CD4-positive, alpha-beta T cell treated with Interferon alpha-2 for 1 hour (primary cell): ENCODE measurements at places on chromosomes 3 and 15.

DNA sequence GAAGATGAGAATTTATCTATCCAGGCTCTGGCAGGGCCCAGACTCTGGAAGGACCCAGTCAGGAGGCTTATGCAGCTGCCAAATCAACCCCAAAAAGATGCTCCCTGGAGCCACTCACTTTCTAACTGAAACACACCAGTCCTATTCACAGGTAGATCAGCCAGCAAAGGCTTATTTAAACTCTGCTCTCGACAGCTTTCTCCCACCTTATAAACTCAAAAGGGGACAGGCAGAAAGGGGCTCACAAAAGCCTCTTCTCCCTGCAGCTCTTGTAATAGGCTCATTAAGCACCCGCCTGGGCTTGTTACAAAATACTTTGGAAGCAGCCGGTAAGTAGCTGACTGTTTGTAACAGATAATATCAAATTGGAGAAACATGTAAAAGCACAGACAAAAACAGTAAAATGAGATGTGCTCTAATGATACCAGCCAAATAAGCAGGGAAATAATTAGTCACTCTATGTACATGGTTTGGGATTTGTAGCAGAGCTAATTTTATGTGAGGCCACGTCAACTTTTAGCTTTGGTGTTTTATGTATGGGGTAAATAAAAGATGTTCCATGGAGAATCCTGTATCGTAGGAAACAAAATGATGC lies 213.8 kb downstream of the NR2F2 start:
- no peak for DNase-seq

GRCh38 chr15:88606070-88606794 lies 14.9 kb upstream of the AEN start:
- no peak for DNase-seq

DNA sequence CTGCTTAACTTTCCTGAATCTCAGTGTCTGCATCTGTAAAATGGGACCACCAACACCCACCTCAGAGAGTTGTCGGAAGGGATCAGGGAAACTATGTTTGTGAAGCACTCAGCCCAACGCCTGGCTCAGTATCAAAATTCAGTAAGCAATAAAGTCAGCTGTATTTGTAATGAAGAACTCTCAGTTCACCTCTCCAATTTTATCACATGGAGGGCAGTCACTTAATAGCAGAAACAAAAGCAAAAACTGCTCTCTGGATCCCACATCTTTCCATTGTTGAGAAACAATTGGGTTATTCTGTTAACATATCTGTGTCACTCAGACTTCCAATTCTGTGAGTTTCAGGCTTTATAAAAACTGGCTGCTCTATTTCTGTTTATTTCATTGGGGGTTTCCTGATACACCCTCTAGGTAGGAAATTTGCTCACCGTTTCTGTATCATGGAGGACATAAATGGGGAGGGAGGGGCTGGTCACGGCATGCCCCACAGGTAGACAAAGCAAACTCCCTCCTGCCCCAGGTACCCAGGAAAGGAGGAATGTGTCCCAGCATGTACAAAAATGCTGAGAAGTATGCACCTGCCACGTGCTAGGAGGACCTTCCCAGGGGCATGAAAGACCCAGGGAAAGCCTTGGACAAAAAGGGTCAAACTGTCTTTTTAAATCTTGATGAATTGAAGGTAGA lies 81.4 kb upstream of the LMOD3 start:
- DNase-seq: no peak

- DNase-seq: no peak
These were observed 80.5 kb upstream of the MFGE8 start for GRCh38 chr15:88993662-88994061.

DNA sequence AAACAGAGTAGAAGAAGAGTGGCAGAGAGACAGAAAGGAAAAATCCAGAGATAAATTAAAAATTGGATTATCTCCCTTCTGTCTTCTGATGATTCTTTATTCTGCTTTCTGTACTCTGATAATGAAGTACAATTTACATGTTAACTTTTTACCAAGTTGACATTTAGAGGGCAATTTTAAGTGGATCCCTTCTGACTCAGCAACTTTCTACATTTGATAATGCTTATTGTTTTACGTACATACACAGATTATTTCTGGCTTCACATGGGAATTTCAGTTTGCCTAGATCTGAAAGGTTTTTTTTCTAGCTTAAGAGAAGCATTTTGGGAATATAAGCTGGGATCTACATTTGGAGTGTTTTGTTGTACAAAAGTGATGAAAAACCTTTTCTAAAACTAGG lies 491.3 kb downstream of the OTOL1 start:
- DNase-seq: no peak

DNA sequence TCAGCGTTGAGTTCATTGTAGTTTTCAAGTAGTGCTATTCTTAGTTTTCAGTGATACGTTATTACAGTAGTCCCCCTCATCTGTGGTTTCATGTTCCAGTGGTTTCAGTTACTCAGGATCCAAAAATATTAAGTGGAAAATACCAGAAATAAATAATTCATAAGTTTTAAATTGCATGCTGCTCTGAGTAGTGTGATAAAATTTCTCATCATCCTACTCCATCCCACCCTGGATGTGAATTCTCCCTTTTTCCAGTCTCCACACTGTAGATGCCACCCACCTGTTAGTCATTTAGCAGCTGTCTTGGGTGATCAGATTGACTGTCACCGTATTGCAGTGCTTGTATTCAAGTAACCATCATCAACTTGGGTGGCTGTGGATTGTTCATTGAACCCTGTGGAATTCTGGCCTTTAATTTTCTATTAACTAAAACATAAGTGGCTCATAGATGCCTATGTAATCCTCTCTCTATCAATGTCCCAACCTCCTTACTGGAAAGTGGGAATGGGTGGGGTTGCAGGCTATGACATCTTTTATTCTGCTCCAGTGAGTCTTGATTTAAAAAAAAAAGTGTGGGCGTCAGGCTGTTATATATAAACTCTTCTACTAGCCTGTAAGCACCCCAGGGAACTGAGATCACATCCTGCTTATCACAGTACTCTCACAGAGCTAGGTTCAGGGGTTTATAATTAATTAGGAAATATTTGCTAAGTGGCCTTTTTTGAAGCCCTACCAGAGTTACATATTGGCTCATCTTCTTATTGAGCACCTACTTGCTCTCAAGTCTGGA lies 97.5 kb downstream of the CFAP20DC start:
- no peak for DNase-seq

DNA sequence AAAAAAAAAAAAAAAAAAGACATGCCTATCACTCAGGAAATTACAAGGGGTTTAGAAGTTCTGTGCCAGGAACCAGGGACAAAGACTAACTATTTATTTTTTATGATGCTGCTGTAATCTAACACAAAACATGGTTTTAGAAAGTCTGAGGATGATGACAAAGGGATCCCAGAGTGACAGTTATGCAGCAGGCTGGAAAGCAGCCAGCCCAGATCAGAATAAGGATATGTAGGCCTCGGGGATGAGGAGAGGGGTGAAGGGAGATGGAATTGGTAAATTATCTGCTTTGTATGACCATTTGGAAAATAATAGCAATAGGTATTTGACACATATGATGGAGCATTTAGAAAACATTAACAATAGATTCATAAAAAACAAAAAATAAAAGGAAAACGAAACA lies 34.1 kb upstream of the NMD3 start:
- DNase-seq: no peak

- DNase-seq: no peak
These were observed 60.5 kb downstream of the RAB7A start for GRCh38 chr3:128786434-128787020.

- DNase-seq: no peak
These were observed 2.1 kb upstream of the IGSF10 start for GRCh38 chr3:151462991-151463390.

DNA sequence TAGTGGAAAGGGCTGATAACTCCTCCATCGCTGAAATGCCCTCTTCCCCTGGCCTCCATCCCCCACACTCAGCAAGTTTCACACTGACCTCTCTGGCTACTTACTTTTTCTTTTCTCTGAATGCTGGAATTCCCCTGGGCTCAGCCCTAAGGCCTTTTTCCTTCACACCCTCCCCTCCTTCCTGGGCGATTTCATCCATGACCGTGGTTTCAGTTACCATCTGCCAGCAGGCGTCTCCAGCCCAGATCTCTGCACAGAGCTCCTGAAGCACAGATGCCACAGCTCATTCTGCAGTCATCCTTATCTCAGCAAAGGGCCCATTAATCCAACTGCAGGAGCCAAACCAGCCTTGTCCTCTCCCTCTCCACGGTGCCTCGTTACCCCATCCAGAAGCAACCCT lies 114.0 kb downstream of the RFTN1 start:
- no peak for DNase-seq

DNA sequence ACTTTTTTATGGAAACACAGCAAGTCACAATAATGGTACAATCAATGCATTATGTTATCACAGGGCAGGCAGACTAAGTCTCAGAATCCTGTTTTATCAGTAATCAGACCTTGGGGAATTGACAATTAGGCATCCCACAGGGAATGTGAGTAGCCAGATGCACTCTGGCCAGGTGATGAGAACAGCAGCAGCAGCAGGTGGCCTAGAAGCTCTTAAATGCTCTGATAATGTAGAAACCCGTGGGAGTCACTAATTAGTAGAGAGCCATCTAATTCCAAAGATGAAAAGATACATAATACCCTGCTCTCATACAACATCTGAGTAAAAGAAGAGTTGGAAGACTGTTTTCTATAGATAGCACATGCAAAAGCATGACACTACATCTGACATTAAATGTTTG lies 12.6 kb downstream of the CEP152 start:
- no peak for DNase-seq

DNA sequence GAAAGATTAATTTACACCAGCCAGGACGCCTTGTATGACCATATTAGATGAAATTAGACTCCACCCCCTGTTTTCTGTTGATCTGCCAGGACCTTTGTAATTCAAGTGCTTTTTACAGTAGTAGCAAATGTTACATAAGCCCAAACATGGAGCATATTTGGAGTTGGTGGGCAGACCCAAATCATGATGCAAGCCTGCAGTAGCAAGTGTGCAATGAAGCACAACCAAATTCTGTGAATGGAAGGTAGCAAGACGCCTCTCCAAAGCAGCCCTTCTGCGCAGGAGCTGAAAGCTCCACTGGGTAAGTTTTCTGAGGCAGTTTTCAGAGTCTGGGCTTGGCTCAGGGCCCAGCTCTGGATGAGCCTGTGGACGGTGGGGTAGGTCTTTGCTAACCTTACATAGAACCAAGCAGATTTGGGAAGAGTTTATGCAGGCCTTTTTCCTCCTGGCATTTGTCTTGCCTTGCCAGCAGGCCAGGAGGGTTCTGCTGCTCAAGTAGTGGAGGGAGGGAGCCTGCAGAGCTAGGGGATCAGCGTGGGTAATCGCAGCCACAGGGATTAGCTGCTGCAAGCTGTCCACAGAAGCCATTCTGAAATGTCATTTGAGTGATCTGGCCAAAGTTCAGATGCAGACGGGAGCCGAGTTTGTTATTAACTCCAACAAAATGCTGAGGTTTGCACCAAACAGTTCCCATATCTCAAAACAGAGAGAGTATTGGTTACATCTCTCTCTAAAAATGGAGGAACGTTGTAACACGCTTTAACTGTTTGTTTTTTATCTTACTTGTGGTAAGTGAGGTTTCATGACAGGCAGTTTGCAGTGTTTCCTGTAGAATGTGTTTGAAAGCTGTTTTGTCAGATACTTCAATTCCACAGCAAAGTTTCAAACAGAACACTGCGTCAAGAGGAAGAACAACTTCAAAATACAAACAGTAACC lies 55.4 kb downstream of the PSMD6 start:
- peak; percentile 32 for DNase-seq

GRCh38 chr3:77370413-77370812 lies 330.5 kb downstream of the ROBO2 start:
- DNase-seq: no peak

GRCh38 chr3:132635052-132635451 lies 24.6 kb downstream of the ACAD11 start:
- no peak for DNase-seq

GRCh38 chr3:78645628-78646310 lies 1122.0 kb downstream of the ROBO1 start:
- peak; percentile 4 for DNase-seq

DNA sequence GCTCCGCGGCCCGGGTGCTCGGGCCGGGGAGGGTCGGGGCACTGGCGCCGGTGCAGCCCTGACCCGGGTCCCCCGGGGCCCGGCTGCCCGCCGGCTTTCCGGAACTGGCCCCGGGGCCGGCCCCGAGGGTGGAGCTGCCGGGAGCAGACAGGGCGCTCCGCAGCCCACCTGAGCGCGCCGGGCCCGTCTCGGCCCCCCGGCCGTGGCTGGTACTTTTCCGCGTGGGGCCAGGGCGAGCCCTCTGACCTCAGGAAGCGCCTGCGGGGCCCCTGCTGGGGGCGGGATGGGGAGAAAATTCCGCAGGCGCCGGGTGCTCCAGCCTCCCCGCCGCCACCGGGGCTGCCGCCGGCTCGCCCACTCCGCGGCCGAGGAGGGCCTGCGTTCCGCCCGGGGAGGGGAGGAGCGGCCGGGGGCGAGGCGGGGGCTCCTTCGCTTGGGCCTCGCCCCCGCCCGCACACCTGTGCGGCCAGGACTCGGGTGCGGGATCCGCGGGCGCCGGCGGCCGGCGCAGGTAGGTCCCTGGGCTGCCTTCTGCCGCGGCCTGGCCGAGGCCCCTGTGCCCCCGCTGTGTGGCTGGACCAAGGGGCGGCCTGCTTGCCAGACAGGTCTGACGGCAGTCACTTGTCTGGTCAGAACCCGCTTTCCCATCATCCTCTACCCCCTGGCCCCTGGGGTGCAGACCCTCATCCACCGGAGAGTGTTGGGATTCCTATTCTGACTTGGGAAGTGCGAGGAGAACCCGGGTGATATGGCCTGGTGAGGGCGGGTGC lies 3.5 kb downstream of the FURIN start:
- no peak for DNase-seq

DNA sequence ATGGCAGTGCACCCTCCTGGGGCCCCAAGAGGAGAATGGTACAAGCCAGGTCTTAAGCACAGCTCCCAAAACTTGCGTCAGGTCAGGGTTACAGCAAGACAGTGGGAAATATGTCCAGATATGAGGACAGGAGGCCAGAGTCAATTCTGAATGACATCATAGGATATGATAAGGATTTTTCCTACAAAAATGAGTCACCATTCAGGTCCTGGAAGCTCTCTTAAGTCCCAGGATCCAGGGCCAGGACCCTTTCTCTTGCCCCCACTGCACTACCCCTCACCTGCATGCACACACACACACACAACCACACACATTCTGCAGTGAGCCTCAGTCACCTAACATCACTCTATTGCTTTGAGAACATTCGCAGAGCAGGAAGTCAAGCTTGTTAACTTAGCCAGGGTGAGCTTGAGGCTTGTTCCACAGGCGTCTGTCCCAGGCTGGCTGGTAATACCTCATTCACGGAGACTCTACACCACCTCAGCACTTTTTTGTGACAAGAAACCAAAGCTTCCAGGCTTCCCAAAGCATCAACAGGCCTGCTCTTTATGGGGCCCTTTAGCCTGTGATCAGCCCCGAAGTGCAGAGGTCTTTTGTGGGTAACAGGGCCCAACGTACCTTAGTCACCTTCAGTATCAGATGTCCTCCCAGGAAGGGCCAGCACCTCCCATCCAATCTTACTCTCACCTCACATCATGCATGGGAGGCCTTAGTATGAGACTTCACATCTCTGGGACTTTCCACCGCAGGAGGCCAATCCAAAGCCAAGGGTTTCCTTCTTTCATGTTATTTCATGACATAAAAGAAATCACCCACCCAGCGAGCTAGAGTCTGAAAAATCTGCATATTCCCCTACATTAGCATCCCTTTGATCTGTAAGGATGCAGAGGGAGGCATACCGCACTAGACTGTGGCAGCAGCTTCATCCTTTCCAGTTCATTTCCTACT lies 74.0 kb upstream of the LIPC start:
- no peak for DNase-seq

- DNase-seq: no peak
These were observed 115.6 kb downstream of the CACNA2D3 start for GRCh38 chr3:54237788-54238502.
